Dermis lymphatic vessel endothelial cell (primary cell): ENCODE measurements at places on chromosomes 3 and 15. TPM values are rescaled to one million over a fixed set of nuclear protein-coding genes. Genes with fewer than 3 reads are reported as not detected.

TTC23 gene
- 7.9 and 11.8 TPM in 2 replicates for total RNA-seq

POTEB2 gene
- not detected in 2 replicates for total RNA-seq

CELF6 gene
- 0.11 and 0.17 TPM in 2 replicates for total RNA-seq

MCTP2 gene
- total RNA-seq, result 3.1 and 11.3 TPM in 2 replicates

CACNA2D2 gene
- under 0.01 TPM in 1 of 2 replicates, not detected in the other for total RNA-seq

CYP8B1 gene
- total RNA-seq, result not detected in 2 replicates

KNL1 gene
- 3.7 and 4.5 TPM in 2 replicates for total RNA-seq

LDHAL6B gene
- not detected in 2 replicates for total RNA-seq

PRR20G gene
- not detected in 2 replicates for total RNA-seq

FSTL1 gene
- 162 and 170 TPM in 2 replicates for total RNA-seq

HTD2 gene
- total RNA-seq, result 7.7 and 10.4 TPM in 2 replicates

TRPC1 gene
- 1.6 and 6.2 TPM in 2 replicates for total RNA-seq

RASGRP1 gene
- total RNA-seq, result 0.11 and 0.17 TPM in 2 replicates

SLC15A2 gene
- total RNA-seq, result under 0.01 TPM in 2 replicates

SLC22A13 gene
- 0.09 and 0.11 TPM in 2 replicates for total RNA-seq

FEM1B gene
- total RNA-seq, result 39.1 and 48.4 TPM in 2 replicates

GPR27 gene
- total RNA-seq, result not detected in 2 replicates

CHL1 gene
- total RNA-seq, result not detected in 2 replicates

SORD gene
- total RNA-seq, result 1.6 and 3.1 TPM in 2 replicates

SLCO2A1 gene
- 6.7 and 9.0 TPM in 2 replicates for total RNA-seq

CACNA2D3 gene
- not detected in 2 replicates for total RNA-seq

LEO1 gene
- 21.9 and 37.5 TPM in 2 replicates for total RNA-seq

PTH1R gene
- total RNA-seq, result 0.17 TPM in 1 of 2 replicates, not detected in the other

DPPA2 gene
- total RNA-seq, result not detected in 2 replicates

GATM gene
- 0.43 and 0.52 TPM in 2 replicates for total RNA-seq

SGO1 gene
- 1.2 TPM in 2 replicates for total RNA-seq

CADPS gene
- total RNA-seq, result not detected in 2 replicates

STAC gene
- 0.22 and 0.52 TPM in 2 replicates for total RNA-seq

C3orf49 gene
- total RNA-seq, result not detected in 2 replicates

MAPK6 gene
- total RNA-seq, result 45.9 and 56.7 TPM in 2 replicates

DOCK3 gene
- under 0.01 TPM in 2 replicates for total RNA-seq

ZNF445 gene
- 7.9 and 9.2 TPM in 2 replicates for total RNA-seq

TM6SF1 gene
- total RNA-seq, result 19.7 and 30.3 TPM in 2 replicates

TICRR gene
- total RNA-seq, result 0.43 and 0.69 TPM in 2 replicates

SV2B gene
- 0.11 and 0.17 TPM in 2 replicates for total RNA-seq

RETNLB gene
- total RNA-seq, result not detected in 2 replicates

KIF7 gene
- total RNA-seq, result 0.65 and 1.2 TPM in 2 replicates

GOLGA8J gene
- total RNA-seq, result 0.17 TPM in 1 of 2 replicates, not detected in the other

SPESP1 gene
- 2.6 and 4.4 TPM in 2 replicates for total RNA-seq

GP5 gene
- 0.09 and 0.22 TPM in 2 replicates for total RNA-seq

GOLGA8F gene
- total RNA-seq, result not detected in 2 replicates

TMIE gene
- total RNA-seq, result 0.09 TPM in 1 of 2 replicates, not detected in the other

MUC13 gene
- total RNA-seq, result not detected in 2 replicates

GOLGA8G gene
- not detected in 2 replicates for total RNA-seq

HIGD1A gene
- 91.9 and 94.5 TPM in 2 replicates for total RNA-seq

ITIH4 gene
- 0.33 and 0.43 TPM in 2 replicates for total RNA-seq

PCBP4 gene
- total RNA-seq, result 13.1 and 16.9 TPM in 2 replicates

RTP4 gene
- total RNA-seq, result 0.77 and 2.1 TPM in 2 replicates

SHC4 gene
- total RNA-seq, result 0.11 and 0.34 TPM in 2 replicates
